ENCODE measurements at places on chromosomes 7 and 10.

GRCh38 chr7:40538281-40538680, 403.5 kb downstream of the SUGCT start:
- DNase-seq = no peak

DNA sequence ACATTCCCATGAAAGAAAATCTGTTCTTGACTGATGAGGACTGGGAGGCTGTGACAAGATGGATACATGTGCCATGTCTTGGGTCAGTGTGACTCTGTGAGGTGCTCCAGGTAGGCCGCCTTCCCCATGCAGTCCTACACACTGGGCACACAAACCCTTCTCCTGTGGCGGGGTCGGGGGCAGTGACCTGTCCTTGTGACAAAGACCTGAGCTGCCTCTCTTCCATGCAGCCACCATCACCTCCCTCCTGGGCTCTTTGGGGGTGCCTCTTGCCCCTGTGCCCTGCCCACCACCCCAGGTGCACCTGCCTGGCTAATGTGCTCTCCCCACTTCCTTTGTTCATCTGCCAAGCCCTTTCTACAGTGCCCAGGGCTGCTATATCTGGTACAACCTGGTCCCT, 35.7 kb upstream of the DMBT1 start:
- no peak for DNase-seq

DNA sequence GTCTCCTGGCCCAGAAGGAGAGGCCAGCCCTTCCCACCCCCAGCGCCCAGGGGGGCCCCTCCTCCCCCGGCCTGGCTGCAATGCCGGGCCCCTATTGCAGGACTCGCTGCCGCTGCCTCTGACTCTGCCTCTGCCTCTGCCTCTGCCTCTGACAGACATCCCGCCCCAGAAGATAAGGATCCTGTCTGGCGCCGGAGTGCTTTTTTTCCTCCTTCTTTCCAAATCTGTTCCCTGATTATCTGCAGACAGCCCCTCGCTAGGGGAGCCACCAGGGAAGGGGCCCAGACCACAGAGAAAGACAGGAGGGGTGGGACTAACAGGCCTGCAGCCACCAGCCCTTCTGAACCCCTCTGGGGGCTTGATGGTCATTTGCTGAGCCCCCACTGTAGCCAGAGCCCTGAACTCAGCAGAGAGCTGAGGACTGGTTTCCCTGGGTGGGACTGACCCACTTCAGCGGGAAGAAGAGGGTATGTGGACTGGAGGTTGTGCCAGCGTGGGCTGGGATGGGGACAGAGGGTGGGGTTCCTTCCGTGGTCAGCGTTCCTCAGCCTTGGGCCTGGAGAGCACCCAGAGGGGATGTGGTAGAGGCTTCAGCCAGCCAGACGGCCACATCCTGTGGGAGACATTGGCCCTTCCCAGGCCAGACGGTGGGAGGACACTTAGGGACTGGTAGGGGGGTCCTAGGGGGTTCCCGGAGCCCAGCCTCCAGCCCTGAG, 22.8 kb downstream of the UNC5B start:
- no peak for DNase-seq

DNA sequence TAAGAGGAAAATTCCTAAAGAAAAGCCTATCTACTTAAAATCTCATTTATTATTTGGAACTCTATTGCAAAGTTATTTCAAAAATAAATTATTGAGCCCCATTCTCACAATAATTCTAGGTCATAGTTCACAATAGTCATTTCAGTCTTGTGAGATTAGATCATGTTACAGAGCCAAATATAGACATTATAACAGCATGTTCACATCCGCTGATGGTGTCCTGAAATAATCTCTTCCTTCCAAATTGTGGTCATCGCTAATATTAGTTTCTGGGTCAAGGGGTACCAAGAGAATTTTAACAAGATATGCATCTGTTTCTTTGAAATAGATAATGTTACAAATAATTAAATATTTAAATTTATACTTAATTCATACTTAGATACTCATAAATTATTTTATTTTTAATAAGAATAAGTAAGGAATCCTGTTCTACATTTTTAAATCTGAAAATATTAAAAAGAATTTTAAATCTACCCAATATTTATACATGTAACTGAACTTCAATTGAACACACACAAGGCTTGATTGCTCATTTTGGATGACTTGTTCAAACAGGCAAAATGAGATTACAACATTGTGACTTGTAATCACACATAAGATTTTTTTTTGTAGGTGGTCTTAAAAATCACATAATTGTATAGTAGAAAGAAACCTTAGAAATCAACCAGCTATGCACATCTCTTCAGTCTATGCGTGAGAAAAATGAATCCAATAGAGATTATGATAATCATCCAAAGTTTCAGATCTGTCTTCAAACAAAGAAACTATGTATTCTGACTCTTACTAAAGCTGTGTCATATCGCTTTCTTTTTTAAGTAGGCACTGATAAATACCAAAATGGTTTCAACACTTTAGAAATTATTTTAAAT, 13.1 kb downstream of the GNAT3 start:
- no peak for DNase-seq

GRCh38 chr7:156220701-156221100, 408.4 kb upstream of the SHH start:
- DNase-seq = no peak

All from ovary (tissue), 10 donors.